ENCODE measurements at places on chromosomes 4 and X. TPM values are rescaled to one million over a fixed set of nuclear protein-coding genes. Genes with fewer than 3 reads are reported as not detected.

DNA sequence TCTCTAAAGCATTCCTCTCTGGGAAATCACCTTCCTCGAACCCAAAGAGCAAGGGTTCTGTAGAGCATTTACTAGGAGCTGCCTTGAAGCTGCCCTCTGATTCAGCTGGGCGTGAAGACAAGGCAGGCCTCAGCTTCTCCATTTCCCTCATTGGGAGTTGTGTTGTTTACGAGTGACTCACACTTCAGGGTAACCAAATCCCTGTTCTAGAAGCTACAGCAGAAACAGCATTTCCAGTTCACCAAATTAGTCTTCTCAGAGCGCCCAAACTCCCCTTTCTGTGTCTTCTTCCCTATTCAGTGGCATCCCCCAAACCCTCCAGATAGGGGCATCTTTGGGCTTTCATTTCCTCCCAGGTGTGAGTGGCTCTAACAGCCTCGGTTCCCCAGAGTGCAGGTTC is 863 bp upstream of the XPNPEP2 start:
- no peaks in the 10 kb centered on the region for H3K27me3 ChIP-seq
- H3K4me3 ChIP-seq, result no peak overlapping the region
- no peak for DNase-seq

DNA sequence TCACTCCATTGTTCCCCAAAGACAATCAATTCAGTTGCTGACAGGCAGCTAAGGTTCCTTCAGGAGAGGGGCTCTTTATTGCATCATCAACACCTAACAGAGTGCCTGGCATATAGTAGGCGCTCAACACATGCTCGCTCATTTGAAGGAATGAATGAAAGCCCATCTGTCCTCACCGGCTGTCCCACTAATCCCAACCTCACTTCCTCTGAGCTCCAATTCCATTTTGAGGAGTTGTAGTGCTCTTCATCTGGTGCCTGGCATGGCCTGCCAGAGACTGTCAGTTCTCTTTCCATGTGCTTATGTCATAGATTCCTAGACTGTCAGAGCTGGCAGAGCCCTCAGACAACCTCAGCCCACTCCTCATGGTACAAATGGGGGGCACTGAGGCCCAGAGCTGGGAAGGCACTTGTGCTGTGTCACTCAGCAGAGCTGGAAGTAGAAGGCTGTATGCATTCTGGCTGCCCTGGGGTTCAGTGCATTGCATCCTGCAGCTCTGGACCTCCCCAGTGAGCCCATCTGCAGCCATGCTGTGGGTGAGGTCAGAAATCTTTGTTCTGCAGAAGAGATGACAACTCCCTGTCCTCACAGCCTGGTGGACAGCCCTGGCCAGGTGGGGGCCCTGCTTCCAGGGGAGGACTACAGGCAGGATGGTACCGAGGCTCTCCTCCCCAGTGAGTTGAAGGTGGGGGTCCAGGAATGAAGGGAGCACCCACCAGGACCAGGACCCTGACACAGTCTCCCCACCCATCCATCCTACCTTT is 134.9 kb upstream of the PJA1 start:
- no peaks in the 10 kb centered on the region for H3K36me3 ChIP-seq
- no peaks in the 10 kb centered on the region for H3K4me1 ChIP-seq
- H3K27ac ChIP-seq, result no peak overlapping the region
- DNase-seq, result no peak

- no peak overlapping the region for H3K27ac ChIP-seq
- no peaks in the 10 kb centered on the region for H3K4me1 ChIP-seq
- DNase-seq, result no peak
- H3K27me3 ChIP-seq, result no peaks in the 10 kb centered on the region
Observed at GRCh38 chrX:15438332-15438731, 54.1 kb upstream of the VEGFD start.

DNA sequence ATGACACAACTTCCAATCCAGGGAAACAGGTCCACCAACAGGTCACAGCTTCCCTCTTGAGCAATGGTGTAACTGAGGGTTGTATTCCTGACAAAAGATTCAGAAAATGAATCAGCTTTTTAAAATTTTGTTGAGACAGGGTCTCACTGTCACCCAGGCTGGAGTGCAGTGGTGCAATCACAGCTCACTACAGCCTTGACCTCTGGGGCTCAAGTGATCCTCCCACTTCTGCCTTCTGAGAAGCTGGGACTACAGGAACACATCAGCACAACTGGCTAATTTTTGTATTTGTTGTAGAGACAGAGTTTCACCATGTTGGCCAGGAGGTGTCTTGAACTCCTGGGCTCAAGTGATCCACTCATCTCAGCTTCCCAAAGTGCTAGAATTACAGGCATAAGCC is 43.7 kb downstream of the SAT1 start:
- H3K27ac ChIP-seq, result no peak overlapping the region
- H3K4me3 ChIP-seq, result no peak overlapping the region
- no peaks in the 10 kb centered on the region for H3K27me3 ChIP-seq
- H3K36me3 ChIP-seq, result no peaks in the 10 kb centered on the region
- no peaks in the 10 kb centered on the region for H3K4me1 ChIP-seq
- no peak for DNase-seq

The CCDC160 gene
- not detected for total RNA-seq

The PCSK1N gene
- total RNA-seq, result 6.4 TPM

The GYG2 gene
- total RNA-seq, result not detected
